ENCODE measurements at places on chromosomes 3 and 15. TPM values are rescaled to one million over a fixed set of nuclear protein-coding genes. Genes with fewer than 3 reads are reported as not detected.

Gene MAP1A
- 0.82 TPM for total RNA-seq

Gene LEKR1
- total RNA-seq = 0.48 TPM

Gene NLGN1
- total RNA-seq = not detected

Gene CCR3
- not detected for total RNA-seq

Gene SLC12A1
- total RNA-seq = not detected

Gene SATB1
- total RNA-seq = 159 TPM

Gene TNFAIP8L3
- 1.6 TPM for total RNA-seq

Gene BRPF1
- total RNA-seq = 44.4 TPM
